ENCODE measurements at places on chromosomes 1 and 21. TPM values are rescaled to one million over a fixed set of nuclear protein-coding genes. Genes with fewer than 3 reads are reported as not detected.

Gene HSD3B2
- total RNA-seq: not detected

GRCh38 chr1:206911064-206911663, 10.6 kb downstream of the FCMR start:
- H3K4me1 ChIP-seq: peaks cover 7% of the 10 kb centered on the region
- no peak for DNase-seq
- H3K27me3 ChIP-seq: no peaks in the 10 kb centered on the region

Gene SH3BP5L
- 15.7 TPM for total RNA-seq

DNA sequence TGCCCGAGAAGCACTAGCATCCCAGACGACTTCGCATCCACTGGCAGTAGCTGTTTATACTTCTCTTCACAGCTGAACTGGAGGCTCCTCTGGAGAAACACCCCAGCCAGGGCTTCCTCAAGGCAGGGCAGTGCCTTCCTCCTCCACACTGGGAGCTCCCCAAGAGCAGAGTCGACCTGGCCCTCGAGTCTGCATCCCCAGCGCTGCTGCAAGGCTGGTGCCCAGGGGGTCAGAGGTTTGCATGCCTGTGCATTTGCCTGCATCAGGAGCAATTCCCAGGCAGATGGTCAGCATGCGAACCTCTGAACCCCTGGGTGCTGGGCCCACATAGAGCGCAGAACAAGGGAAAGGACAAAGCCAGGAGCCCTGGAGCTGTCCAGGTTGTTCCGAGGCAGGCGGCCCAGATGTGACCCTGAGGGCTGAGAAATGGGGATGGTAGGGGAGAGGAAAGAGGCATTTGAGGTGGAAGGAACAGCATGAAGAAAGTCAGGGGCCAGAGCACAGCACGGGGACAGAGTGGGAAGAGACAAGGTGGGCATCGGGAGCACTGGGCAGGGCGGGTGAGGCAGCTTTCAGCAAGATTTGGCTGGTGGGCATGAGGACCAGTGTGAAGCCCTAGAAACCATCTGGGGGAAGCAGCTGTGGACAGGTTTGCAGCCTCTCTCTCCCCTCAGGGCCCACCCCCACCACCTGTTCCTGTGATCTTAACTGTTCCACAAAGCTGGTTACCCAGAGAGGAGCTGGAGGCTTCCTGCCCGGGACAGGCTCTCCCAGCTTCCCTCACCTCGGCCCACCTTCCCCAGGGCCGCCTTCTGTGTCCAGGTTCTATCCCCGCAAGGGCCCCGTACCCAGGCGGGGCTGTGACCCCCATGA, 6.4 kb upstream of the S100A8 start:
- H3K4me3 ChIP-seq: no peak overlapping the region
- no peaks in the 10 kb centered on the region for H3K36me3 ChIP-seq
- no peak overlapping the region for H3K27ac ChIP-seq
- no peak for DNase-seq
- H3K27me3 ChIP-seq: no peaks in the 10 kb centered on the region
- no peaks in the 10 kb centered on the region for H3K4me1 ChIP-seq

- no peak overlapping the region for H3K4me3 ChIP-seq
- peak; percentile 81 for DNase-seq
- H3K36me3 ChIP-seq: no peaks in the 10 kb centered on the region
- peaks cover 53% of the 10 kb centered on the region for H3K4me1 ChIP-seq
Observed at GRCh38 chr1:208231881-208232661, 12.1 kb downstream of the PLXNA2 start.
